Stimulated activated CD8-positive, alpha-beta memory T cell treated with anti-CD3 and anti-CD28 coated beads, Interleukin-12 subunit alpha, Interleukin-12 subunit beta, amount 100 ng/mL, for 1 hour (primary cell): ENCODE measurements at places on chromosomes 2 and 18.

DNA sequence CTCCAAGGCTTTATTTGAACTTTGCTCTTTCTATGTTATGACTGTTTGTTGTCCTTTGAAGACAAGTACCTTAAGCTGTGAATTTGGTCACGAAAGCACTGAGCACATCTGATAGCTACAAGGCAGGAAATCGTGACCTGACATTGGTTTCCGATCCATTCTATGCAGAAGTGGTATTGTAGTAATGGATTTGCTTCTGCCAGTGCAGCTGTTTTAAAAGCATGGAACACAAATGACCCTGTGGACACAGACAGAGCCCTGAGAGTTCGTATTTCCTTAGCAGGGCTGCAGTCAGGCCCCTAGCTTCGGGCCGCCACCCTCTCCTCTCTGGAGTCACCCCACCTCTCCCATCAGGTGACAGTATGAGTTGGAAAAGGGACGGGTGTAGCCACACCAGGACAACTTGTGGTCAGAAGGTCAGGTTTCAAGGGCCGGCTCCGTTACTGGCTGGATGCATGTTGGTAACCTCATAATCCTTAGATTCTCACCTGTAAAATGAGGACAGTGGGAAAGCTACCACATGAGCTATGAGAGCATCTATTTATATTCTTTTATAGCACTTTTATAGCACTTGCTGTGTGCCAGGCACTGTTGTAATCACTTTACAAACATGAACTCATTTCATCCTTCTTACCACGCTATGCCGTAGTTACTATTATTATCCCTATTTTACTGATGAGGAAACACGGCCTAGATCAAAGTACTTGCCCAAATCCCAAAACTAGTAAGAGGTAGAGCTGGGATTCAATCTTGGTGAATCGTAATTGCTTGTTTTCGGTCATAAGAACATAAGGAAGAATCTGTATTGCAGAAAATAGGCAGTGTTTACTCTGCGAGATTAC lies 70.2 kb downstream of the SPATS2L start:
- no peak for DNase-seq

DNA sequence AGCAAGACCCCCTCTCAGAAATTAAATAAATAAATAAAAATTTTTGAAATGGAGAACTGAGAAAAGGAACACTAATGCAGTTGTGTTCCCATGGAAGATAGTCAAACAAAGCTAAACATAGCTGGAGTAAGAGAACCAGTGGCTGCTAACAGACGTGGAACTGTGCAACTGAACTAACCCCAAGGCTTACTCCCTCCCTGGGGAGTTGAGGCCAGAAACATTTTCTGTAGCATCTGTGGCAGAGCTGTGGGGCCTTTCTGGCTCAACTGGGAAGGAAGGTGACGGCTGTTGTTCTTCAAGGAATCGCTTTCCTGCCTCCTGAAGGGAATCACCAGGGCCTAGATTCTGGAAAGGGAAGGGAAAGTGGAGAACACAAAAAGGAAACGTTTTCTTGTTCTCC lies 53.9 kb upstream of the B3GNT2 start:
- DNase-seq: no peak

GRCh38 chr2:177771191-177771590 lies 301.4 kb downstream of the PDE11A start:
- DNase-seq: no peak

DNA sequence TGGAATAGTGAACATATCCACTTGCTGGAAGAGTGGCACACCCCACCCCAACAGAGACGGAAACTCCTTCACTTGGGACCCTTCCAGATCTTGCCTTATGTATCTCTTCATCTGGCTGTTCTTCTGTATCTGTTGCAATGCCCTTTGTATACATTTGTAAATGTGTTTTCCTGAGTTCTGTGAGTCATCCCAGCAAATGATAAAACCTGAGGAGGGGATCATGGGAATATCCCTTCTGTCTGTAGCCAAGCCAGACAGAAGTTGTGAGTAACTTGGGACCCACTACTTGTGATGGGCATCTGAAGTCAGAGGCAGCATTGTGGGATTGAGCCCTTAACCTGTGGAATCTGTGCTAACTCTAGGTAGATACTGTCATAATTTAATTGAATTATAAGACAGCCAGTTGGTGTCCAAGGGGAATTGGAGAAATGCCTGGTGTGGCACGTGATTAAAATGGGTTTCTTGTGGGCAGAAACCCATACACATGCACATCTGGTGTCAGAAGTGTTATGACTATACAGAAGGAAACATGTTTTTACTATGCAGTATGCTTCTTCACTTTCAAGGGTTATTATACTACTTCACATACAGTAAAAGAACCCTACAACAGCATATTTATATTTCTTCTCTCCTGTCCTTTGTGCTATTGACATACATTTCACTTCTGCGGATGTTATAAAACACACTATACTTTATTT lies 32.3 kb upstream of the TMEM247 start:
- DNase-seq: no peak

- DNase-seq: no peak
Observed at GRCh38 chr2:69464575-69464974, 27.3 kb upstream of the NFU1 start.

DNA sequence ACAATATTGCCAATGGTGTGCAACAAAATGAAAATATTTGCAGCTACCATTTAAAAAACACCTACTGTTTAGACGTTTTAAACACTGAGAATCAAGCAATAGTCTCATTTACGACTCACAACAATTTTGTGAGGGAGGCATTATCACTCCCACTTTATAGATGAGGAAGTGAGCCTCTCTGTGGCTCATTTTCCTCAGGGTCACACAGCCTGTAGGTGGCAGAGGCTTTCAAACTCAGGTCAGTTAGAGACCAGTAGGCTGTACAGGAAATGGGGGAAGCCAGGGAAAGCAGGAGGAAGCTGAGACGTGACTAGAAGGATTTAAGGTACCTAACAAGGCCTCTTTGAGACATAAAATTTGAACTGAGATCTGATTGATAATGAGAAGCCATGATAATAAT lies 95.0 kb upstream of the ZNF521 start:
- no peak for DNase-seq

- DNase-seq: no peak
Observed at GRCh38 chr2:157143901-157144300, 113.6 kb upstream of the GALNT5 start.

- DNase-seq: no peak
Observed at GRCh38 chr2:183031911-183032794, 6.1 kb downstream of the NCKAP1 start.

GRCh38 chr2:61182059-61182383 lies 20.0 kb downstream of the C2orf74 start:
- DNase-seq: no peak

DNA sequence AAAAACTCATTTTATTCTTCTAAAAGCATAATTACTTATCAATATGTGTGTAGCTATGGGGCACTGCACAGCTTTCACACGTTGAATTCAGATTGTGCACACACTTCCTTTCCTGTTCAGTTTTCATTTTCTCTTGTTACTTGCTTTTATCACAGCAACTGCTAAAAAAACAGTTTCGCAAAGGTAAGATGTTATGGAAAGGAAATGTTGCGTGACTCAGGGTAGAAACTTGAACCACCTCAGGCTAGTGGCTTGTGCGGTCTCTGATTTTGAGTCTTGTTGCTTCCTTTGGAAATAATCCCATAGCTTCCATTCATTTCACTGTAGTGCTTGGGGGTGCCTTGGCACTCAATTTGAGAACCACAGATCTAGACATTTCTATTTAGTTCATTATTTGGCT lies 171.9 kb downstream of the FMNL2 start:
- DNase-seq: no peak

GRCh38 chr2:221268631-221269030 lies 303.5 kb downstream of the EPHA4 start:
- DNase-seq: no peak

DNA sequence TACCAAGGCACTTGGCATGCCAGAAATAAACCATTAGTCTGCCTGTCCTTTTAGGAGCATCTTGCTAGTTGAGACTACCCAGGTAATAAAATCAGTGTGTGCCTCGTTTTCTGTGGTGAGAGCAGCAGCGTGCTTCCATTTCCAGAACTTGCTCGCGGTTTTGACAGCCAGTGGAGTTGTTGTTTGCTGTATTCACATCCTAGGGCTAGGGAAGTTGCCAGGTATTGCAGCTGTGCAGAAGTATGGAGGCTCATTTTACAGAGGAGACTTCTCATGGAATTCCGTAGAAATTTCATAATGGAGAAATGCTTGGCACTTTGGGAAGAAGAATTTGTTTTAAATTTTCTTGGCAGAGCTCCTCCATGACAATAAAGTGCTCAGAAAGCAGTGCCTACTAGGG lies 1355.1 kb upstream of the ZEB2 start:
- no peak for DNase-seq

GRCh38 chr2:10196110-10196892 lies 73.8 kb downstream of the RRM2 start:
- DNase-seq: no peak

DNA sequence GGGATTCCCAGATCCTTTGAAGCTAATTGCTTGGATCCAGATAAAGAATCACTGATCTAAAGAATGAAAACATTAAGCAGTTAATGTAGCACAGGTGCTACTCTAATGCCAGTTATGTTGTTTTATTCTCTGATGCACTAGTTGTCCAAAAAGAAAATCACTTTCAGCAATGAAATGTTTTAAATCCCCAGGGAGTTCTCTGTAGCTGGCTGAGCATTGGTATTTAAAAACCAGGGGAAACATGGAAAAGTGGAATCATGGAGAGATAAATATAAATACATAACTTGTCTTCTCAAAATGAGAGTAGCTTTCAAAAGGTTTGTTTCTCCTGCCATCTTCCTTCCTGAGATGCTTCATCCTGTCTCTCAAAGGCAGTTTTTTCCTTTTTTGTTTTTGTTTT lies 37.7 kb downstream of the CD302 start:
- no peak for DNase-seq

- no peak for DNase-seq
Observed at GRCh38 chr18:57194622-57195021, 47.7 kb downstream of the BOD1L2 start.

DNA sequence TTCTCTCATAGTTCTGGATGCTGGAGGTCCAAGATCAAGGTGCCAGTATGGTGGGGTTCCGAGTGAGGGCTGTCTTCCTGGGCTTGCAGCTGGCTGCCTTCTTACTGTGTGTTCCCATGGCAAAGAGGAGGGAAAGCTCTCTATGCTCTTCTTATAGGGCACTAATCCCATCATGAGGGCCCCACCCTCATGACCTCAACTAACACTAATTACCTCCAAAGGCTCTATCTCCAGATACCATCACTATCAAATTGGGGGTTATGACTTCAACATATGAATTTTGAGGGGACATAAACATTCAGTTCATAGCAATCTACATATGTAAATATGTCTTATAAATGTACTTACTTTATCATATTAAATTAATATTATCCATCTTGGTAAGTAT lies 274.5 kb upstream of the SESTD1 start:
- DNase-seq: no peak

- DNase-seq: no peak
Observed at GRCh38 chr2:65027616-65028244, 28.5 kb upstream of the CEP68 start.

- DNase-seq: no peak
Observed at GRCh38 chr2:192498747-192499146, 304.0 kb upstream of the TMEFF2 start.

GRCh38 chr2:226760412-226761194 lies 39.0 kb downstream of the IRS1 start:
- no peak for DNase-seq

DNA sequence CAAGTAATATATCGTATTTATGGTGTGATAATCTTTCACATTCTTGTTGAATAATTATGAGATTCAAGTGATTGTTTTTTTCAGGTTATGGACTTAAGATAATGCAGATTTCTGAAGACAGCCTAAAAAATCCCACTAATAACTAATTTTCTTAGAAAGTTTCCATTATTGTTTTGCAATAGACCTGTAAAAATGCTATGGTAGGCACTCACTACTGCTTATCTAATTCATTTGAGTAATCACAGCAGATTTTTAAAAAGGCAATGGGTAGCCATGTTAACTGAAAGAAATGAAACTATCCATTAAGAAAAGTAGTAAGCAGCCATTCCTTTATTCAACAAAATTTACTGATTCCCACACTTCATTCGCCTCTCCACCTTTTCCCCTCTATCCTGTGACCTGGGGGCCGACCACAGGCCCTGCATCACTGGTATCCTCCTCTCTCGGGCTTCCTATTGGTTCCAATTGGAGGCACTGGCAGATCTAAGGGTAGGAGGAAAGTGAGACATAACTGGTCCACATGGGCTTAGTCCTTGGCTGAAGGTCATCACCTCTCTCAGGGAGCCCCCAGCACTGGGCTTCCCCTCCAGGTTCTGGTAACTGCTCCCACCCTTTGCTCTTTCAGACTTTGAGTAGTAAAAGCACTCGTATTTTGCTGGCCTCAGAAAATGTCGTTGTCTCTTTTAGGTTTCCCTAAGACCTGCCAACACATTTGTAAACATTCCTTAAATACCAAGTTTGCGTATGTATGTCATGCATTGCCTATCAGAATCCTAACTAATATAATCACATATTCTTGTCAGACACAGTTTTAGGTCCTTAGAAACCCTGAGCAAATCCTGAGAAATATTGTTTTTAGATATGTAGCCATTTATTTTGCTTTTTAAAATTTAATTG lies 18.5 kb downstream of the RBMS1 start:
- DNase-seq: no peak

DNA sequence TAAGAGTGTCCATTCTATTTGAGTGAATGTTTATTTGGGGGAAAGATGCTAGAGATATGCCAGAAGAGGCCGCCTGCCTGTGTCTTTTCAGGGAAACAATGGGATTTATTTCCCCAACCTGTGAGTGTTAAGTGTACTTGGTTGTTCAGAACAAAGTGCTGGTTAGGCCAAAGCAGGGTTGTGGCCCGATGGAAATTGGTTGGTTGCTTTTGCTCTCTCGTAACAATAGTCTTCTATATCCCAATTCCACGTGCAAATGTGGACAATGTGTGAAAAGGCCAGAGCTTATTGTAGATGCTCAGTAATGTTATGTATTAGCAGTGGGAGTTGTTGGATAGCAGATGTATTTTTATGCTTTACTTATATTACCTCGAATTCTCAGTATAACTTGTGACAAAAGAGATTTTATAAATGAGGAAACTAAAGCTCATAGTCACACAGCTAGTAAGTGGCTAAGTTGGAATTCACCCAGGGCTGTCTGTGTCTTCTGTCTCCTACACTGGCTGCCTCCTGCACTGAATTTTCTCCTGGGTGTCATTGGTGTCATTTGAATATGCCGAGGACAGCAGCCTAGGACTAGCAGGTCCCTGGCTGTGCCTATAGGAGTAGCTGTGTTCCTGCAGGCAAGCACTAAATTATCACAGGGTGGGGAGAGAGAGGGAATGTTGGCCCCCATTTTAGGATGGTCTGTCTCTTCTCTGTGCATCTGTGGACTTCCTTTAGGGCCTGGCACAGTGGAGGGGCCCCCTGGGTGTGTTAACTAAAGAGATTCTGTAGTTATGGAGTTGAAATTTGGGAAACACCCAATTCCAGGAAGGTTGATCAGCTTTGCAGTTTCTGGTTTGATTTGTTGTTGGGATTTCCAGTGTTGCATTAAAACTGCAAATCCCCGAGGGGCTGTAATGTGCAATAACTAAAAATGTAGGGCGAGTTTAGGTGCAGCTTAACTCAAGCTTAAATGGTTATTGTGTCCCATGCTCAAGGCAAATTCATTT lies 21.6 kb downstream of the GPD2 start:
- DNase-seq: no peak
